Activated B cell treated with CpG ODN at 0.5 μM for 24 hours (primary cell): ENCODE measurements at places on chromosomes 11 and 22. TPM values are rescaled to one million over a fixed set of nuclear protein-coding genes. Genes with fewer than 3 reads are reported as not detected.

Gene PRG2
- 0.76 and 1.1 TPM in 2 replicates for total RNA-seq

Gene HBG2
- not detected in 2 replicates for total RNA-seq

Gene TRPC6
- total RNA-seq: not detected in 2 replicates

Gene OSM
- 1.0 and 1.7 TPM in 2 replicates for total RNA-seq

Gene OR2AG1
- not detected in 2 replicates for total RNA-seq

Gene LAYN
- total RNA-seq: not detected in 2 replicates

Gene OR8K5
- not detected in 2 replicates for total RNA-seq

Gene ZNF280B
- 2.5 TPM in 2 replicates for total RNA-seq

Gene TREH
- total RNA-seq: not detected in 2 replicates

Gene SCUBE1
- 0.12 TPM in 1 of 2 replicates, not detected in the other for total RNA-seq

Gene KRTAP5-8
- 0.20 and 0.42 TPM in 2 replicates for total RNA-seq

Gene FHIP1B
- 27.7 and 32.8 TPM in 2 replicates for total RNA-seq

Gene C11orf52
- not detected in 2 replicates for total RNA-seq

Gene C11orf87
- total RNA-seq: not detected in 2 replicates

Gene MS4A15
- total RNA-seq: not detected in 2 replicates

Gene PAK1
- total RNA-seq: 20.2 and 21.1 TPM in 2 replicates

Gene GLYATL2
- total RNA-seq: not detected in 2 replicates

Gene OR4C3
- total RNA-seq: not detected in 2 replicates

Gene RIC3
- total RNA-seq: 44.3 and 52.8 TPM in 2 replicates

Gene CATSPER1
- total RNA-seq: not detected in 2 replicates

Gene TSPAN32
- total RNA-seq: 6.8 and 7.3 TPM in 2 replicates

Gene KCNJ5
- not detected in 2 replicates for total RNA-seq

Gene CD59
- 92.9 and 94.1 TPM in 2 replicates for total RNA-seq

Gene LDLRAD3
- total RNA-seq: not detected in 2 replicates

Gene FERMT3
- total RNA-seq: 154 and 169 TPM in 2 replicates

Gene OR6A2
- 0.18 and 0.20 TPM in 2 replicates for total RNA-seq

Gene ST3GAL4
- 0.71 and 1.0 TPM in 2 replicates for total RNA-seq

Gene MS4A7
- total RNA-seq: 43.1 and 51.1 TPM in 2 replicates

Gene DEFB131B
- not detected in 2 replicates for total RNA-seq

Gene DDTL
- 2.4 and 3.1 TPM in 2 replicates for total RNA-seq

Gene RHBDD3
- 17.7 and 17.9 TPM in 2 replicates for total RNA-seq

Gene OR51T1
- total RNA-seq: not detected in 2 replicates

Gene GRAP2
- 4.2 and 4.3 TPM in 2 replicates for total RNA-seq

Gene CD3G
- total RNA-seq: 0.20 TPM in 1 of 2 replicates, not detected in the other

Gene SEPTIN3
- 0.49 and 0.54 TPM in 2 replicates for total RNA-seq

Gene SLC22A6
- not detected in 2 replicates for total RNA-seq

Gene YWHAH
- total RNA-seq: 44.3 and 48.9 TPM in 2 replicates

Gene PC
- total RNA-seq: 4.3 and 5.0 TPM in 2 replicates

Gene TRPM5
- not detected in 2 replicates for total RNA-seq

Gene IGSF9B
- 0.83 and 2.0 TPM in 2 replicates for total RNA-seq

Gene GALR3
- not detected in 2 replicates for total RNA-seq

Gene SPTBN2
- 1.2 and 3.0 TPM in 2 replicates for total RNA-seq

Gene CYP2D6
- 1.3 and 2.8 TPM in 2 replicates for total RNA-seq

Gene RAG2
- not detected in 2 replicates for total RNA-seq

Gene ZDHHC13
- total RNA-seq: 17.1 and 25.2 TPM in 2 replicates

Gene KCNA4
- not detected in 2 replicates for total RNA-seq

Gene CCDC116
- total RNA-seq: 1.0 and 1.2 TPM in 2 replicates

Gene HBG1
- not detected in 2 replicates for total RNA-seq

Gene NRIP3
- 0.32 TPM in 1 of 2 replicates, not detected in the other for total RNA-seq

Gene PTPRCAP
- 328 and 347 TPM in 2 replicates for total RNA-seq

Gene UNC93B1
- total RNA-seq: 117 and 133 TPM in 2 replicates

Gene USP47
- total RNA-seq: 48.5 and 50.3 TPM in 2 replicates

Gene C11orf65
- total RNA-seq: 0.69 and 1.7 TPM in 2 replicates

Gene SLC7A4
- not detected in 2 replicates for total RNA-seq

Gene CD3D
- 1.8 TPM in 1 of 2 replicates, not detected in the other for total RNA-seq

Gene A4GALT
- total RNA-seq: 16.9 and 18.4 TPM in 2 replicates

Gene OR56A1
- not detected in 2 replicates for total RNA-seq

Gene POU2AF1
- 141 and 155 TPM in 2 replicates for total RNA-seq
